Posterior vena cava (tissue), 2 donors: ENCODE measurements at places on chromosomes 4 and X. TPM values are rescaled to one million over a fixed set of nuclear protein-coding genes. Genes with fewer than 3 reads are reported as not detected.

ANAPC4 gene
- total RNA-seq: 26.1 TPM

UGT8 gene
- 0.14 TPM for total RNA-seq

SLC39A8 gene
- 24.8 TPM for total RNA-seq

CCDC158 gene
- total RNA-seq: 2.0 TPM

EVC2 gene
- total RNA-seq: 7.0 TPM

- DNase-seq: no peak
Measured at GRCh38 chr4:72701987-72702819, 133.2 kb upstream of the ADAMTS3 start.

DNA sequence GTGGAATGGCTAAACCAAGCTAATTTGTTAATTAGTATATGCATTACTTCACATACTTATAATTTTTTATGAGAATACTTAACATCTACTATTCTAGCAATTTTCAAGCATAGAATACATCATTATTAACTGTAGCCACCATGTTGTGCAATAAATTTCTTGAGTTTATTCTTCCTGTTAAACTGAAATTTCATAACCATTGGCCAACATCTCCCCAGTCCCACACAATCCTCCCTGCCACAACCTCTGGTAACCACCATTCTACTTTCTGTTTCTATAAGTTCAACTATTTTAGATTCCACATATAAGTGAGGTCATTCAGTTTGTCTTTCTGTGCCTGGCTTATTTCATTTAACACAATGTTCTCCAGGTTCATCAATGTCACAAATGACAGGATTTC lies 208.5 kb downstream of the PPP4R3C start:
- DNase-seq: no peak

GRCh38 chr4:142449771-142450373 lies 396.2 kb downstream of the INPP4B start:
- no peak for DNase-seq

DNA sequence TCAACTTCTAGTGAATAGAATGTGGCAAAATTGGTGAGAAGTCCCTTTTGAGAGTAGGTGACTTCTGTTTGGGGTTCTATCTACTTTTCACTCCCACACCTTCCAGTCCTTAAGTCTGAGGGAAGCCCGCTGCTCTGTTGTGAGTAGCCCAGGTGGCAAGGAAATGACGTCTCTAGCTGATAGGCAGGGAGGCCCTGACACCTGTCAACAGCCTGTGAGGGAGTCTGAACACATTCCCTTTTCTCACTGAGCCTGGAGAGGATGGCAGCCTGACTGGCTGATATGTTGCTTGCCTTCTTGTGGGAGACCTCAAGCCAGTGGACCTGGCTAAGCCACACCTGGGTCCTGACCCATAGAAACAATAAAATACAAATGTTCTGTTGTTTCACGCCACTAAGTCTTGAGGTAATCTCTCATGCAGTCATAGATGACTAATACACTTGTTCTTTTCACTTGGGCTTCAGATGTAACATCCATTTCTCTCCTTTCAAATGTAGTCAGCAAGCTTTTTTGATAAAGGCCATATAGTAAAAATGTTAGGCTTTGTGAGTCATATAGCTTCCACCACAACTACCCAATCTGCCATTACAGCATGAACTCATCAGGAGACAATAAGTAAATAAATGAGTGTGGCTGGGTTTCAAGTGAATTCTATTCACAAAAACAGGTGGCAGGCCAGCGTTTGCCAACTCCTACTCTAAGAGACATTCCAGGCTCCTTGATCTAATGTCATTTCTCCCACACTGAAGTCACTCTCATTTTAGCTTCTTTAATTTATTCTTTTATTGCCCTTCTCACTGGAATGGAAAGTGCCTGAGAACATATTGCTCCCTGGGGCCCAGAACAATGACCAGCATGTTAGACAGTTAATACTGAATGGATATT lies 265.1 kb upstream of the MAD2L1 start:
- DNase-seq: no peak

- DNase-seq: no peak
Measured at GRCh38 chr4:86556791-86557415, 37.2 kb upstream of the PTPN13 start.

DNA sequence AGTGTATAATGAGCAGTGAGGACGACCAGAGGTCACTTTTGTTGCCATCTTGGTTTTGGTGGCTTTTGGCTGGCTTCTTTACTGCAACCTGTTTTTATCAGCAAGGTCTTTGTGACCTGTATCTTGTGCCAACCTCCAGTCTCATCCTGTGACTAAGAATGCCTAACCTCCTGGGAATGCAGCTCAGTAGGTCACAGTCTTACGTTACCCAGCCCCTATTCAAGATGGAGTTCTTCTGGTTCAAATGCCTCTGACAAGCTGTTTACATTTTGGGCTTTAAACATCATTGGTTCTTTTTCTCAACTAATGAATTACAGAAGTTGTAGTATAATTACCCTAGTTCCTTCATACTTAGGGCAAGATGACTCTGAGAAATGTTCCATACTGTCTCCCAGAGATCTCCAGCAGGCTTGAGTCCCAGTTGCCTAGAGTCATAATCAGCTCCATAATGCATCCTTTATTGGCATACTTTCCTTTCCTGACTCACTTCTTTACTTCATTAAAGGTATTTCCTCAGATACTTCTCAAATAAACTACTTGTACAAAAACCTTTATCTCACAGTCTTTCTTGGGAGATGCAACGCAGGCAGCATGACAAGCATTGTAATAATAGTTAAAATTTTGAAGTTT lies 136.5 kb downstream of the KDM6A start:
- DNase-seq: no peak

DNA sequence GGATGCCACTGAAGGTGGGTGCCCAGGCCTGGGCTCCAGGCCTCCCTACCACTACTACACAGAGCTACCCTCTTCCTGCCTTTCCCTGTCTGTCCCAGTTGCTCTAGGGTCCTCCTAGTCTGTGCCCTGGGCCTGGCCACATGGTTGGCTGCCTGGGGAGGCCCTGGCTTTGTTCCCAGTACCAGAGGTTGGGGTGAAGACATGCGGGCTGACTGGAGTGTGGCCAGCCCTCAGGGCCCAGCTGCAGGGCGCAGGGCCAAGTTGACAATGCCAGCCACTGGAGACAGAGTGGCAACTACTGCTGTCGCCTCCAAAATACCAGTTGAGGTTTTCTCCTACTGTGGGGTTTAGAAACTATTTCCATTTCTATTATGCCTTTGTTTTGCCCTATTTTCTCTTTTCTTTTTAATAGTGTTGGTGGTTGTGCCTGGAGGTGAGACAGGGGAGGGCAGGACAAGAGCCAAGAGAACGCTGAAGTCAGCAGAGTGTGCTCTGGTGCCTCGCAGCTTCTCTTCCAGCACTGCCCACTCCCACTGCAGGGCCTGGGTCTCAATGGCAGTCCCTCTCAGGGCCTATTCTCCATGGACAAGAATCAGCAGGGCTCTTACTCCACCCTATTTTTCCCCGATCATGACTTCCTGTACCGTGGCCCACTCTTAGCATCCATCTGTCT lies 32.2 kb upstream of the XPNPEP2 start:
- DNase-seq: no peak

- no peak for DNase-seq
Measured at GRCh38 chr4:78784236-78784865, 8.2 kb downstream of the BMP2K start.

DNA sequence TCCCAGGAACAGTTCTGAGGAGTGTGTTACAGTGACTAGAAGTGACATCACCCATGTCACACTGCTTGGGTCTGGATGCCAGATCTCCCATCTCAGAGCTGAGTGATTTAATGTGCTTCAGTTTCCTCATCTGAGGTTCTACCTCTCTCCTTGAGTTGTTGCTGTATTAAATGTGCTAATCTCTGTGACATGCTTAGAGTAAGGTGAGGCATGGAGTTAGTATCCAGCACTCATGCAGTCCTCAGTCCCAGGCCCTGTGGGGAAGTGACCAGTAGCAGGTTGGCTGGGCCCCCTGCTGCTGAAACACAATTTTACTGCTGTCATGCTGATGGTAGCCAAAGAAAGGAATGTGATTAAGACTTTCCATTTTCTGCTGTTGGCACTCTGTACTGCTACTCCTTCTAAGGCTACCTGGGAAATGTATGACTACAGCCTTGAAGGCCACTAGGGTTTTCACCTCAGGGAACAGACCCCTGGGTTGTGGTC lies 639.6 kb downstream of the MID1IP1 start:
- no peak for DNase-seq

DNA sequence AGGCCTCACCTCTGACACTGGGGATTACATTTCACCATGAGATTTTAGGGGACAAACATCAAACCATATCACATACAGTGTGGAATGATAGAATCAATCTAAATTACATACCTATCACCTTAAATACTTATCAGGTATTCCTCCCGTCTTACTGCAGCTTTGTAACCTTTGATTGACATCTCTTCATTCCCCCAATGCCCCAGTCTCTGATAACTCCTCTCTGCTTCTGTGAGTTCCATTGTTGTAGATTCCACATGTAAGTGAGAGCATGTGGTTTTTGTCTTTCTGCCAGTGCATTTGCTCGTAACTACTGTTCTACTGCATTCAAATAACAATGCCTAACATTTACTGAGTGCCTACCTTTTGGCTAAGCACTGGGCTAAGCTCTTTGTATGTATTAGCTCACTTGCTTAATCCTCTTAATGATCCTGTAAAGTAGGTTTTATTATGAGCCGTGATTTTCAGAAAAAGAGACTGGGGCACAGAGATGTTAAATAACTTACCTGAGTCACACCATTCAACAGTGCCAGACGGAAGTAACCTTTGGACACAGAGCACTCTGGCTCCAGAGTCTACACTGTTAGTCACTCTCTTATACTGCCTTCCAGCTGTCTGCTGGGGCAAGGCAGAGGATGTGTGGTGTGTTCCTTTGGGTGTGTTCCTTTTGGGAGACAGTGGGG lies 63.7 kb upstream of the ESX1 start:
- no peak for DNase-seq

DNA sequence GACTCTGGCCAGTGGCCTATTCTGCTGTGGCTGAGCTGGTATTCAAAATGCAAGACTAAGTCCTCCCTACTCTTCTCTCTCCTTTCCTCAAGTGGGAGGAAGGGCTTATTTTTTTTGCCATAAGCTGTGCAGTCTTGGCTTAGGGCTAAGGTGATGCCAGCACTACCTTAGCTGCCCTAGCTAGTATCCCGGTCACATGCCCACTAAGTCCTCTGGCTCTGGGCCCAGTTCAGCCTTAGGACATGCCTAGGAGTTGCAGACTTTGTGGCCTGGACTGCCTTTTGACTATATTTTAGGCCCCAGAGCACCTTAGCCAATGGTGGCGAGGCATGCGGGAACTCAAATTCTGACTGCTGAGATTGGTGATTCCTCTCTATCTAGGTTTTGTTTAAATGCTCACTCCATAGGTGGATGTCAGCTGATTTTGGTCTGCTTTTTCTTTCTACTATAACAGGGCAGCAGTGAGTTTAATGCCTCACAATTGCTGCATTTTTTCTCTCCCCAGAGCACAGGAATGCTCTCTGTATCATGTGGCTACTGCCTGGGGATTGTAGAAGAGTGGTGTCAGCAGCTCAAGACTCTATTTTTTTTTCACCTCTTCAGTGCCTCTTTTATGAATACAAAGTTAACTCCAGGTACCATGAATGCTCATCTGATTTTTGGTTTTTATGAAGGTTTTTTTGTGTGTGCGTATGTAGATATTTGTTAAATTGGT lies 472.9 kb upstream of the GRID2 start:
- DNase-seq: no peak

DNA sequence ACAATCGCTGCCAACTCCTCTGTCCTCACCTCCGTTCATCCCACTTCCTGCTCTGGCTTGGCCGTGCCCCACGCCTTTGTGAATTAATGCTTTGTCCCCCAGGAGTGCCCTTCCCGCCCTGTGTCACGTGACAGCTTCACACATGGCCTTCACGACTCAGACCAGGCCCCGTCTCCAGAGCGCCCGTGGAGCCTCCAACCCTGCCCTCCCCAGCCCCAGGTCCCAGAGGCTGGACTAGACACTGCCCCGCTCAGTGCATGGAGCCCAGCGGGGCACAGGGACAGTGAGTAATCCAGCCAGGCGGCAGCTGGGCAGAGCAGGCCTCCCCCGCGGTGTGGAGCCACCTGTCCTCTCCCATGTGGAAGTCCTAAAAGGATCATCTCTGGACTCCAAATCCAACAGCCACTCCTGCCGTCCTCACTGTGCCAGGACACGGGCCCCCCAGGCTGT lies 7.4 kb downstream of the ADRA2C start:
- no peak for DNase-seq

DNA sequence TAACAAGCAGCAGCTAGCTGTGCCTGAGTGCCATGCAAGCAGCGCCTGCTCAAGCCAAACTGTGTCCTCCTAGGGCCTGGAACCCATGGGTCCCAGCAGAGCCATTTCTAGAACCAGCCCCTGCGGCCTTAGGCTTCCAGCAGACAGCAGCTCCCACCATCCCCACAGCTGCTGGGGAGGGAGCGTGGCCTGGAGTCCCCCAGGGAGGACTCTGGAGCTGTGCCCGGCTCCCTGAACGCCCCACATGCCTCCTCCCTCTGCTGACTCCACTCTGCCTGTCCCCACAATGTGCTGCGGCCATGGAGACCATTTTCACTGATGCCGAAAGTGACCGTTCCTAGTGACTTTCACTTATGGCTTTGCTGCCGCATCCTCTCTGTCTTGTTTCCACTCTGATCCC lies 45.9 kb downstream of the GAK start:
- no peak for DNase-seq

DNA sequence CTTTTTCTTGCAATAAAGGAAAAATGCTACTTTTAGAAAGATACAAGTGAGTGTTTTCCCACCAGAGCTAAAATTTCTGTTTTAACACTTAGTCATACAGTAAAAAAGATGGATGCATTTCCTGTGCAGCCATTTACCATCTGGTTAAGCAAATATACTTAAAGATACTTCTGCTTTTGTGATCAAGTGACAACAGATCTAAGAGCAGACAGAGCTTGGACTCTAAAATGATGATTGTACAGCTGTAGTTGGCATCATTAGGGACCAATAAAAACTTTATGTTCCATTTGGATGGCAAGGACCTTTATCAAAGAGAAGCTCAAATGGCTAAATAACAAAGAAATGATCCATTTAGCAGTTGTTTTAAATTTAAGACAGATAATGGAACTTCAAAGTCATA lies 270.8 kb downstream of the FSTL5 start:
- DNase-seq: no peak

DNA sequence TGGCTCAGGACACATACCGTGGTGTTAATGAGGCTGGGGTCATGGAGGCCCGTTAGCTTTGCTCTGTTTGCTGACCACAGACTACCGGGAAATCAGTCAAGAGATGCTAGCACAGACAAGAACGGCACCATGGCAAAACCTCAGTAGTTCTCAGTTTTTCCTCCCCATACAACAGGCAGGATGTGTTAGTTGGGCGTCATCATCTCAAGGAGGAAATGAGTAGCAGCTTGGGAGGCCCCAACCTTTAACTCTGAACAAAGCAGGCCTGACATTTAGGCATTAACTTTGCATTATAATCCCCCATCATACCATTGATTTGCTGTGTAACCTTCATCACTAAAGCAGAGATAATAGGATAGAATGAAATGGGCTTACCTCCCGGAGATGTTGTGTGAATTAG lies 714.2 kb downstream of the RPA4 start:
- DNase-seq: no peak
